ENCODE measurements at places on chromosomes 5 and 9.

GRCh38 chr5:121667292-121667691 lies 184.4 kb upstream of the FTMT start:
- H3K4me3 ChIP-seq, result no peak overlapping the region
- no peak for DNase-seq
- H3K27ac ChIP-seq, result no peak overlapping the region
- H3K36me3 ChIP-seq, result no peaks in the 10 kb centered on the region
- H3K27me3 ChIP-seq, result no peaks in the 10 kb centered on the region

DNA sequence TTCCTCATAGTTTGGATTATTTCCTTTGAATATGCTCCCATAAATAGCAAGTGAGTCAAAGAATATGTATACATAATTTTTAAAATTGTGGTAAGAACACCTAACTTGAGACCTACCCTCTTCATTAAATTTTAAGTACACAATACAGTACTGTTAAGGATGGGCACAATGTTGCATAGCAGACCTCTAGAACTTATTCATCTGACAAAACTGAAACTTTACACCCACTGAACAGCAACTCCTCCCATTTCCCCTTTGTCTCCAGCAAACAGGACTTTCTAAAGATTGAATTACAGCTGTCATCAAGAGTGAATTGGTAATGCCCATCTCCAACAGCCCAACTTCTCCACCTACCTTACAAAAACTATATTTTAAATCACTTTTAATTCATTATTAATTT lies 388.9 kb downstream of the HTR1A start:
- H3K27ac ChIP-seq, result no peak overlapping the region
- H3K4me1 ChIP-seq, result no peaks in the 10 kb centered on the region
- DNase-seq, result no peak
- no peak overlapping the region for H3K4me3 ChIP-seq
- no peaks in the 10 kb centered on the region for H3K27me3 ChIP-seq

- peak overlapping the region; percentile 13 for H3K27ac ChIP-seq
- H3K27me3 ChIP-seq, result no peaks in the 10 kb centered on the region
- H3K36me3 ChIP-seq, result no peaks in the 10 kb centered on the region
- H3K4me3 ChIP-seq, result no peak overlapping the region
These were observed 96.5 kb downstream of the DAPK1 start for GRCh38 chr9:87594194-87594593.

GRCh38 chr5:142438573-142438972 lies 113.8 kb upstream of the SPRY4 start:
- no peak overlapping the region for H3K4me3 ChIP-seq
- no peak for DNase-seq
- H3K27ac ChIP-seq, result no peak overlapping the region
- peaks cover 6% of the 10 kb centered on the region for H3K4me1 ChIP-seq
- H3K27me3 ChIP-seq, result no peaks in the 10 kb centered on the region

DNA sequence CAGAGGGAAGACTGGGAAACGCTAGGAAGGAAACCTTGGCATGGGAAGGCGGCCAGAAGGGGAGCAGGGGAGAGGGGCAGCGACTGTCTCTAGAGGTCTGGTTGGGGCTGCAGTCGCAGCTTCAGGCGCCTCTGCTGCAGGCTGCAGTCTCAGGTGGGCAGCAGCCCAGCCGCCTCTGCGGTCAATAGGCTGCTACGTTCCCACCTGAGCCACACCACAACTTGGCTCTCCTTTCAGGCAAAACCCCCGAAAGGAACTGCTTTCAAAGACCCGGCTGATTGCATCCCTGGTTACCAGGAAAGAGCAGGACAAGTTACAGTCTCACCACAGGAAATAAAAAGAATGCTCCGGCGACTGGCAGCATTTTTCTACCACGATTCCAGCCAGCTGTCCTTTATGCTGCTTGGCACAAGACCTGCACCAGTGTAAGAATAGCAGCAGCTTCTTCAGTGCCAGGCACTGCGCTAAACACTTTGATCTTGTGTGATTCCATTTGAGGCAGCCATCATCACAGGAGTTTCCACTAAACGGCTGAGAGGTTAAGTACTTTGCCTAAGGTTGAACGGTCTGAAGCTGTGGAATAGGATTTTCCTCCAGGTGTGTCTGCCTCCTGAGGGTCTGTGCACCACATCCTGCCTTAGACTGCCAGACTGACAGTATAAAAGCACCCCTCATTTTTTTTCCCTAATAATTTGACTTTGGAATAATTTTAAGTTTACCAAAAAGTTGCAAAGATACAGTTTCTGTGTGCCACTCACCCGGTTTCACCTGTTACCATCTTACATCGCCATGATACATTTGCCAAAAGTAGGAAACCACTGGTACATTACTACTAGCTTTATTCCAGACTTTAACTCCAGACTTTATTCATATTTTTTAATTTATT lies 7.5 kb downstream of the RPS14 start:
- H3K4me3 ChIP-seq, result no peak overlapping the region
- H3K27me3 ChIP-seq, result no peaks in the 10 kb centered on the region
- H3K27ac ChIP-seq, result no peak overlapping the region
- H3K4me1 ChIP-seq, result peaks cover 4% of the 10 kb centered on the region
- H3K36me3 ChIP-seq, result peaks cover 30% of the 10 kb centered on the region

GRCh38 chr9:40927260-40927631 lies 201.2 kb downstream of the FOXD4L6 start:
- no peak overlapping the region for H3K4me3 ChIP-seq
- no peaks in the 10 kb centered on the region for H3K4me1 ChIP-seq
- no peak for DNase-seq
- no peaks in the 10 kb centered on the region for H3K27me3 ChIP-seq
- no peaks in the 10 kb centered on the region for H3K36me3 ChIP-seq

GRCh38 chr5:65018763-65019162 lies 250.0 kb downstream of the CWC27 start:
- no peak overlapping the region for H3K27ac ChIP-seq
- H3K4me1 ChIP-seq, result no peaks in the 10 kb centered on the region
- H3K4me3 ChIP-seq, result no peak overlapping the region
- no peak for DNase-seq
- no peaks in the 10 kb centered on the region for H3K36me3 ChIP-seq

DNA sequence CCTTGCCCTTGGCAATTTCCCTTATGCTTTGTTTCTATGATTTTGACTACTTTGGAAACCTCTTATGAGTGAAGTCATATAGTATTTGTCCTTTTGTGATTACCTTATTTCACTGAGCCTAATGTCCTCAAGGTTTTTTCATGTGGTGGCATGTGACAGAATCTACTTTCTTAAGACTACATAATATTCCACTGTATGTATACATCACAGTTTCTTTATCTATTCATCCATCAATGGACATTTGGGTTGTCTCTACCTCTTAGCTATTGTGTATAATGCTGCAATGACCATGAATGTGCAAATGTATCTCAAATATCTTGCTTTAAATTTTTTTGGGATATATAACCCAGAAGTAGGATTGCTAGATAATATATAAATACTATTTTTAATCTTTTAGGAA lies 96.4 kb upstream of the ALDH1A1 start:
- no peaks in the 10 kb centered on the region for H3K36me3 ChIP-seq
- no peak overlapping the region for H3K4me3 ChIP-seq
- no peak for DNase-seq

GRCh38 chr5:10310066-10310779 lies 2.5 kb upstream of the CMBL start:
- peaks cover 7% of the 10 kb centered on the region for H3K4me1 ChIP-seq
- no peaks in the 10 kb centered on the region for H3K36me3 ChIP-seq
- no peak for DNase-seq
- H3K27me3 ChIP-seq, result no peaks in the 10 kb centered on the region
- no peak overlapping the region for H3K4me3 ChIP-seq

DNA sequence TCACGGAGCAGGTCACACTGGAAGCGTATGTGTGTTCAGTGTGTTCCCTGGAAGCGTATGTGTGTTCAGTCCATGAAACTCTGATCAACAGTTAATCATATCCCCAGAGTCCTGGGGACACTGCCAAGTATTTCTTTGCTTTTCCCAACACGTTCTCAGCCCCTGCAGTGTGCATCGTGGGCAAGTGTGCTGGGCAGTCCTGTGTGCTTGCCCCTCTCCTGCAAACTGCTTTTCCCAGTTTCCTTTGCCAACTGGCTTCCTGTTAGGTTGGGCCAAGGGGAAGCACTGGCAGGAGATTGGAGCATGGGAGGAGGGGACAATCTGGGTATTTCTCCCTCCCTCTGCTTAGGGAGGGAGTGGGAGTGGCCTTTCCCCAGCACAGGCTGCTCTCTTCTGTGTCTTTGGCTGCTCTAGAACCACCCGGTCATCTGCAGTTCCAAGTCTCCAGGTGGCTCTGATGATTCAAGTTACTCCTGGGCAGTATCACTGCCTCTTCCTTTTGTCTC lies 36.8 kb upstream of the NEK6 start:
- H3K36me3 ChIP-seq, result no peaks in the 10 kb centered on the region
- peak overlapping the region; percentile 80 for H3K27ac ChIP-seq
- DNase-seq, result peak; percentile 41
- no peak overlapping the region for H3K4me3 ChIP-seq

- H3K36me3 ChIP-seq, result no peaks in the 10 kb centered on the region
- no peaks in the 10 kb centered on the region for H3K27me3 ChIP-seq
- H3K4me3 ChIP-seq, result no peak overlapping the region
- H3K27ac ChIP-seq, result no peak overlapping the region
- no peak for DNase-seq
These were observed 340.0 kb upstream of the EDIL3 start for GRCh38 chr5:84724683-84725082.

GRCh38 chr9:113946496-113947115 lies 70.5 kb downstream of the ZNF618 start:
- no peak overlapping the region for H3K4me3 ChIP-seq
- no peaks in the 10 kb centered on the region for H3K4me1 ChIP-seq
- H3K27ac ChIP-seq, result no peak overlapping the region
- no peaks in the 10 kb centered on the region for H3K36me3 ChIP-seq
- H3K27me3 ChIP-seq, result no peaks in the 10 kb centered on the region
- DNase-seq, result no peak

DNA sequence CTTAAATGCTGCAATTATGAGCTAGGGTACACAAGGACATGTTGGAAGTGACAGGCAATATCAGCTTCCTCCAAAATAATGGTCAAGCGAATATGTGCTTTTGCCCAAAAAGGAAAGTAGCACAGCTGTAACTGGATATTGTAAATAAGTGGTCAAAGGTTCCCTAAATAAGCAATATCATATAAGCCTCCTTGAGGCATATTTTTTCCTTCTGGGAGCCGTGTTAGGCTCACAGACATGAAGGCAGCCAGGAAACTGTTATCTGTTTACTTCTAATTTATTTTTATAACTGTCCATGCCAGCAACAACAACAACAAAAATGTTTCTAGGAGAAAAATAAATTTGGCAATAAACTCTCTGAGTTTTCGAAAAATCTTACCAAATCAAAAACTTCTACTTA lies 648.3 kb downstream of the PDE4D start:
- H3K27me3 ChIP-seq, result no peaks in the 10 kb centered on the region
- DNase-seq, result no peak
- H3K4me3 ChIP-seq, result no peak overlapping the region
- H3K4me1 ChIP-seq, result no peaks in the 10 kb centered on the region
- H3K27ac ChIP-seq, result no peak overlapping the region
- H3K36me3 ChIP-seq, result no peaks in the 10 kb centered on the region

- no peak overlapping the region for H3K4me3 ChIP-seq
- peak; percentile 84 for DNase-seq
- H3K27me3 ChIP-seq, result no peaks in the 10 kb centered on the region
- H3K36me3 ChIP-seq, result no peaks in the 10 kb centered on the region
- H3K27ac ChIP-seq, result peak overlapping the region; percentile 83
These were observed 22.6 kb downstream of the CCNJL start for GRCh38 chr5:160289721-160290120.

DNA sequence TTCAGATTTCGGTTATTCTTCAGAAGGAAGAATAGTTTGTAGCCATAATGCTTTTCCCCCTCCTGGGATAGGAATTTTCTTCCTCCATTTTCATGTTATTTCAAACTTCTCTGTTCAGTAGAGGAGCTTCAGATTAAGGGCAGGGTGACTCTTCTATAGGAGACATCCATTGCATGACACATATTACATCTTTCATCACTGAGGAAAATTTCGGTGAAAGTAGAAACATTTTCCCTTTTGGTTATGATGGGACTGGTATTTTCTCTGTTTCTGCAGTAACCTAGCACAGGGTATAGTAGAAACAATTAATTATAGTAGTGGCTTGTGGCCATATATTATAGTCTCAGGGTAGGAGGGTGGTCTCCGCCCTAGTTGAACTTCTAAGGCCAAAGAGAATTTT lies 1.1 kb downstream of the IPO11 start:
- DNase-seq, result no peak
- no peaks in the 10 kb centered on the region for H3K36me3 ChIP-seq
- H3K4me3 ChIP-seq, result peak overlapping the region; percentile 89
- no peak overlapping the region for H3K27ac ChIP-seq

DNA sequence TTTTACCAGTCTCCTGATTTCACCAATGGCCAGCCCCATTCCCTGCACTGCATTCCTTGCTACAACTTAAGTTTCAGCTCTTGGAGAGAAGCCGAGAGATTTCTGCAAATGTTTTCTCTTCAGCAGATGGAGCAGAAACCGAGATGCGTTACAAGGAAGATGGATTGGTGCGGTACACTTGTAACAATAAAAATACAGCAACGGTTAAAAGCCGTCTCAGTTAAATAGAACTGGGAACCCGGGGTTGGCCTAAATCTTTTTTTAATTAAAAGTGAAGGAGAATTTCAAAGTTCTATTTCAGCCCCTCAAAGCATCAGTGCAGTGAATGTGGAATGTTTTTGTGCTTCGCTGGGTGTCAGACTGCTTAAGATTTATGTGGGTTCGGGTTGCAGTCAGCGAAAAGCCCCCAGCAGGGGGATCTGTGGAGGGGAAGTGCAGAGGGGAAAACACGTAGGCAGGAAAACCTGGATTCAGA lies 19.8 kb downstream of the BRINP1 start:
- H3K4me1 ChIP-seq, result no peaks in the 10 kb centered on the region
- H3K36me3 ChIP-seq, result no peaks in the 10 kb centered on the region
- H3K27ac ChIP-seq, result no peak overlapping the region
- no peak overlapping the region for H3K4me3 ChIP-seq
- no peak for DNase-seq
- no peaks in the 10 kb centered on the region for H3K27me3 ChIP-seq

- peak overlapping the region; percentile 72 for H3K4me3 ChIP-seq
- H3K36me3 ChIP-seq, result no peaks in the 10 kb centered on the region
- H3K27ac ChIP-seq, result peak overlapping the region; percentile 89
- H3K27me3 ChIP-seq, result no peaks in the 10 kb centered on the region
These were observed 247.1 kb upstream of the ANKRD55 start for GRCh38 chr5:56480078-56480704.

GRCh38 chr5:41621420-41621819 lies 111.0 kb upstream of the PLCXD3 start:
- H3K4me1 ChIP-seq, result no peaks in the 10 kb centered on the region
- H3K27me3 ChIP-seq, result no peaks in the 10 kb centered on the region
- no peaks in the 10 kb centered on the region for H3K36me3 ChIP-seq

DNA sequence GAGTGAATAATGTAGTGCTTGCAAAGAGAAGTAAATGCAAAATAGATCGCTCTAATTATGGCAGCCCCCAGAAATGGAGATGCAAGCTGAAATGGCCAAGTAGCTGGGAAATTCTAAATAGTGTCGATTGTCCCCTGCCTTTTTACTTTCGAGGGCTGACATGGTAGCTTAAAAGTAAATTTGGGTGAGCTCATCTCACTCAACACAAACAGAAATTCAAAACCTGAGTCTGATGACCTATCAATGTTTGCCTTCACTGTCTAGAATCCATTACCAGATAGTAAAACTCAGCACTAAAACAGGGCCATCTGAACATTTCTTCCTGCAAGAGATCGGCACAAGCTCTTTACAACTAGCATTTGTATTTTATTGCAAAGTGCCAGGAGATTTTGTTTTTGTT lies 7.0 kb upstream of the LHX2 start:
- peaks cover 42% of the 10 kb centered on the region for H3K27me3 ChIP-seq
- peaks cover 28% of the 10 kb centered on the region for H3K4me1 ChIP-seq
- H3K27ac ChIP-seq, result no peak overlapping the region
- no peak overlapping the region for H3K4me3 ChIP-seq
- no peak for DNase-seq
- no peaks in the 10 kb centered on the region for H3K36me3 ChIP-seq
